AG04449 (cell line): ENCODE measurements at places on chromosomes 16 and 17.

- DNase-seq = no peak
These were observed 31.3 kb upstream of the TAC4 start for GRCh38 chr17:49878931-49879904.

- DNase-seq = no peak
These were observed 1.2 kb downstream of the HAGH start for GRCh38 chr16:1825381-1825863.

- no peak for DNase-seq
These were observed 20.3 kb downstream of the MPP3 start for GRCh38 chr17:43812396-43813265.

DNA sequence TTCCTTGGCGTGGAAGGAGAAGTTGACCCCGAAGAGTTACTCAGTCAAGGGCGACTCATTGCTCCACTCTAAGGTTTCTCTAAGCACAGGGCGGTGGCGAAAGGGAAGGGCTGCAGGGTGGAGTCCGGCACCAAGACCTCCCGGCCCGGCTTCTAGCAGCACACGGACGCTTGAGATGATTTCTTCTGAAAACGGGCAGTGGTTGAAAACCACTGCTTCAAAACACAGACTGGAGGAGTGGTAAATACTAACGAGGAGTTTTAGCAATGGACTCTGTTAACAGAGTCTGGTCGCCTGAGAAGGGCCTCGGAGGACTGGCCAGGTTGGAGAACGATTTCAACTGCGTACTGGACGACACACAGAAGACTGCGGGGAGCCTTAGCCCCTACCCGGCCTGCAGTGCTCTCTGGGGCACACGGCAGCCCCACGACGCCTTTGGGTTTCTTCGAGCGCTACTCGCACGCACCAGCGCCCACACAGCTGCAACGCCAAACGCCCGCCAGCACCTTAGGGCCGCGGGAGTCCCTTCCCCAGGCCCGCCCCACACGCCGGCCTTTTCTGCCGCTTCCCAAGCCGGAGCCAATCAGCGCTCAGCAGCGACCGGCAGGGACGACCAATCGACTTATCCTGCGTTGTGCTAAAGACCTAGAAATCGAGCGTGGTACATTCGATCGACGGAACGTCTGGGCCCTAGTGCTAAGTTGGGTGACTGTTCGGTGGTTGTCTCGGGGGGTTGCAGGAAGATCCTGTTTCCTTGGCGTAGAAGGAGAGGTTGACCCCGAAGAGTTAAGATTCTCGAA, 14.4 kb upstream of the CA4 start:
- peak; percentile 42 for DNase-seq

DNA sequence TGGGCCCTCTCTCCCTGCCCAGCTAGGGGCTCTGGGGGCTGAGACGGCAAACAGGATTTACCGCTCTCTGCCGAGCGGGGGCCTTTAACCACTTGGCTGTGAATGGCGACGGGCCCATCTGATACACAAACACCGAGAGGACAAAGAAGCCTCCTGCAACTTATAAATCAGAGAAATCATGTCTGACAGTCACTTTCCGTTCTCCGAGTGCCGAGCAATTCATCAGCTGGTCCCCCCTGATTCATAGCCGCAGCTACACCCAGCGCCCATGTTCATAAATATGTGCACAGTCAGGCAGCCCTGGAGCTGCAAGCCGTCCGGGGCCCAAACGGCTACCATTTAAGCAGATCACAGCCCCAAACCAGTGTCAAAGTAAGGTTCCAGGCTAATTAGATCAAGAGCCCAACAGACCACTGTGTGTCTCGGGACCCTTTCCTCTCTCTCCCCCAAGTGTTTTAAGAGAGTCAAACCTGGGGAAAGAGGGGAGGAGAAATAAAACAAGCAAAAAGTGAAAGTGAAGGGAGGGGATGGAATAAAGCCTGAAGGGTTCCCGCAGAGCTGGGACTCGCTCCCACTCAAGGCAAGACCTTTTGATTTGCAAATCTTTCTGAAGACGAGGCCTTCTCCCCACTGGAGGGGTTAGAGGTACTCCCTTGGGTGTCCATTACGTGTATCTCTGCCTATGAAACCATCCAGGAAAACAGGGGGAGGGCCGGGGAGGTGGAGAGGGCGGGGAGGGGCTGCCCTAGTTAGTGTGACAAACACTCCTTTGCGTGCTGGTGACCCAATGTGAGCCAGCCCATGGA, 154.7 kb downstream of the C16orf78 start:
- DNase-seq = no peak

DNA sequence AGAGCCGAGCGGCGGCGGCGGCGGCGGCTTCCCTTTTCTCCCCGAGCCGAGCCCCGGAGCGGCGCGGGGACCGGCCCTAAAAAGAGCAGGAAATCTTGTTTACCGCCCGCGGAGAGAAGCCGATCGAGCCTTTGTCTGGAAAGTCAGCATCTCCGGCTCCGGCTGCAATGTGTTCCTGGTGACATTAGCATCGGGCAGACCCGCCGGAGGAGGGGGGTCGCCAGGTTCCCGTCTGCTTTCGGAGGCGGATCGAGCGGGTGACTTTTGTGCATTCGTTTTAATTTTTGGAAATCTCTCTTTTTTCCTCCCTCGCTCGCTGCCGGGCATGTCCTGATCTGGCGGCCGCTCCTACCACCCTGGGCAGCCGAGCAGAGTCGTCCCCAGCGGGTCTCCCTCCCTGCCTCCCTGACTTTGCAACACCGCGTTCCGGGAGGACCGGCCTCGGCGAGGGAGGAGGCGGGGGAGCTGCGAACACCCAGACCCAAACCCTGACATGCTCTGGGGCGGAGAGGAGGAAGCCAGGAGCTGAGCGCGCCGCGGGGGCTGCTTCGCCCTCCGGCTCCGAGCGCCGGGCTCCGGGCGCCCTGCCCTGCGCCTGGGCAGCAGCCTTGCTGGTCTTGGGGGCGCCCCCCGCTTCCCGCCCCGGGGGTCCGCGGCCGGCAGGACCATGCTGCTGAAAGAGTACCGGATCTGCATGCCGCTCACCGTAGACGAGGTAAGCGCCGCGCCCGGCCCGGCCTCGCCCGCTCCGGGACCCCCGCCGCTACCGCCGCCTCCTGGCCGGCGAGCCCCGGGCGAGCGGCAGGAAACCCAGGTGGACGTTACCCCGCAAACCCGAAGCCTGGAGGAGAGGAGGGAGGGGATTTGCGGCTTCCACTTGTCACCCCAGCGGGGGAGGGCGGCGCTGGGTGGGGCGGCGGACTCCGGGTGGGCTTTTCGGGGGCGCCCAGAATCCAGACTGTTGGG, 690 bp downstream of the PITPNC1 start:
- no peak for DNase-seq

GRCh38 chr17:17225901-17226300, 11.1 kb downstream of the FLCN start:
- DNase-seq = no peak

DNA sequence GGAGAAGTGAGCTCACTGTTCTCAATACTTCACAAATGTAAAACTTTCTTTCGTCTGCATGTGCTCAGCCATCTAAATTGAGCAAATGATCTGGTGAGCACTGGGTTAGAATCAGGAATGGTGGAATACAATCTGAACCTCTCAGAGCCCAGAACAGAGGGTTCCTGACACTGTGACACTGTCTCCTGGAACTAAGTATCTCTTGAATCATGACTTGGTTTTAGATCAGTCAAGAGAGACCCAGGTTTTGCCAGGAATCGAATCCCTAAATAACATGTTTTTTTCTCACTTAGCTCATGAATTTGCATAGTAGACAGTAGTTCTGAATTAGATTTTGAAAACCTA, 49.3 kb downstream of the SF3B3 start:
- DNase-seq = no peak

DNA sequence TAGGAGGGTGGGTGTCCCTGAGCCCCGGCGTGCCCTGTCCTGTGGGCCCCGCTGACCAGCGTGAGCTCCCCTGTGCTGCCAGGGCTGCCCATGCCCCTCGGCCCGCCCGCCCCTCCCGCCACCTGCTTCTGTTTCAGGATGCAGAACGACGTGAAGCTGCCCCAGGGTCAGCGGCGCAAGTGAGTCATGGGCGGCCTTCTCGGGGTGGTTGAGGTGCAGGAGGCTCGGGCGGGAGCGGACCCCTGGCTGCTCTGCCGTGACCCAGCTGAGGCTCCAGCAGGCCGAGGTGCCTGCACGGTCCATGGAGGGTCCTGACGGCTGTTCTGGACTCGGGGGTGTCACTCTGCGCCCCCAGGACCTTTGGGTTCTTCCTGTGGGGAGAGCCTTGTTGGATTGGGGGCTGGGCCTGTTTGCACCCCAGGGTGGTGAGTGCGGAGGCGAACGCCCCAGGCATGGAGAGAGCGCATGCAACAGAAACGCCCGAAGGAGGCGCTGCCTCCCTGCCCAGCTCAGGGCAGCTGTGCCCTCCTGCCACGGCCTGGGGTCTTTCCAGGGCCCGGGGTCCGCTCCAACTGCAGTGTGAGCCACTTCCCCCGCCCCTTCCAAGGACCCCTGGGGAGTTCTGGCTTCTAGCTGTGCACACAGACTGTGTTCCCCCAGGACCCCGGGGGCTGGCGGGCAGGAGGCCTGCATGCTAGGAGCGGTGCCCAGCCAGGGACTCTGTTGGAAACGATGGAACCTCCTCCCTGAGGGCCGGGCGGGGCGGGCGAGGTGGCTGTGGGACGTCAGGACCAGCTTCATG, 4.0 kb downstream of the SLC25A10 start:
- DNase-seq = no peak

GRCh38 chr16:88673716-88674379, 11.0 kb upstream of the MVD start:
- DNase-seq = no peak

DNA sequence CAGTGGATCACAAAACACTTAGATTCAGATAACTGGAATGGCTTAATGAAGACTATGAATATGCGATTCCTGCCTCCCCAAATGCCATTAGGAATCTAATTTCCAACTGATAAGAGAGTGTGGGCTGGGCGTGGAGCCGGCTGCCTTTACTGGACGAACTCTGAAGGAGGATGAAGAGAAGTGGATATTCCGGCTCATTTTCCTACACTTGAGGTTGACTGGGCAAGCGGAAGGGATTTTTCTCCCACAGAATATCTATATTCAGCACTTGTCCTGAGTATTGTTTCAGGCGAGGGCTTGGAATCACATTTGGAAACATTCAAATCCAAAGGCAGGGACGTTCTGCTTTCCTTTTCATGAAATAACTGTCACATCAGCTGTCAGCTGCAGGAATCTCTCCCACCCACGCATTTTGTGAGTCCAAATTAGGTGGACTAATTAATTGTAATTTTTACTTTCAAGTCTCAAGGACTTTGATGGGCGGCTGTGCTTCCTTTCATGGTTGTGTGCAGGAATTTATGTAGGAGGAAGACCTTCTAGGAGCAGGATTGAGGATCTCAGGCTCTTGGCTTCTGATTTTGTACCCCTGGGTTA, 138.5 kb downstream of the PITPNC1 start:
- DNase-seq = no peak

- DNase-seq = no peak
These were observed 77.2 kb upstream of the TNRC6A start for GRCh38 chr16:24652209-24652712.

DNA sequence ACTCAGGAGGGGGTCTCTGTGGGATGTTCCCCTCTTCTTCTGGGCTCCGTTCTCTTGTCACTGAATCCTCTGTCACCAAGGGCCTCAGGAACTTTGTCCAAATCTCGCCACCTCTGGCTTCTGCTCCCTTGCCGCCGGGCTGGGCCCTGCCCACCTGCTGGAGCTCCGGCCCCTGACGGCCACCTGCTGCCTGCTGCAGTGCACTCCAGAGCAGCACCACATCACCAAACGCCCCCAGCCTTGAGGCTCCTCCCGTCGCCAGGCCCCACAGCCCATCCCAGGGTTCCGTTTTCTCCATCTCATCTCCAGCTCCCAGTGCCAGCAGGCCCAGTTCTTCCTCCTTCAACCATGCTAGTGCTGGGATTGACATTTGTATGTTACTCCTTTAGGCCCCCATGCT, 43.6 kb downstream of the FOXL1 start:
- DNase-seq = no peak
